Activated naive CD8-positive, alpha-beta T cell treated with anti-CD3 and anti-CD28 coated beads, Interleukin-2, amount 10 ng/mL, durations not matched to agents 7 days and 5 days (primary cell): ENCODE measurements at places on chromosomes 2 and 18.

DNA sequence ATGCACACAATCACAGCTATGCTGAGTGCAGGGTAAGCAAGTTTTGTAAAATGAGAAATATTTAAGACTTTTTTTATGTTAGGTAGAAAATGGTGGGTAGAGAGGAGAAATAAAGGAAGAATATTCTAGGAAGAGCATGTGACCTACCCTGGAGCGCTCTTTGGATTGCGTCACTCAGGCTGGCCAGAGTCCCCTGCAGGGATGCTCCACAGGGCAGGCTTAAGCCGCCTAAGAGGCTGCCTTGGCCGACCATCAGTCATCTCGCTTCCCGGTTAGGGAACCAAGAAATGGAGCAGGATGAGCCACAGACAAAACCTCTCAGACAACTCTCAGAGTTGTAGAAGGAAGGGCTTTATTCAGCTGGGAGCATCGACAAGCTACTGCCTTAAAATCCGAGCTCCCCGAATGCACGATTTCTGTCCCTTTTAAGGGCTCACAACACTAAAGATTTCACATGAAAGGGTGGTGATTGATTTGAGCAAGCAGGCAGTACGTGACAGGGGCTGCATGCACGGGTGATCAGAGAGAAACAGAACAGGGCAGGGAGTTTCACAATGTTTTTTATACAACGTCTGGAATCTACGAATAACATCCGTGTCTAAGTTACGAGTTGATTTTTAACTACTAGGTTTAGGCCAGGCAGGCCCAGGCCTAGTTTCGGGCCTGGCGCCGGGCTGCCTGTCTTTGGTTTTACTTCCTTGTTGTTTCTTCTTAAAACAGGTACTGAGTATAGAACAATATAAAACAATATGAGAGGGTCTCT lies 1072.0 kb downstream of the CBLN2 start:
- no peak for DNase-seq

DNA sequence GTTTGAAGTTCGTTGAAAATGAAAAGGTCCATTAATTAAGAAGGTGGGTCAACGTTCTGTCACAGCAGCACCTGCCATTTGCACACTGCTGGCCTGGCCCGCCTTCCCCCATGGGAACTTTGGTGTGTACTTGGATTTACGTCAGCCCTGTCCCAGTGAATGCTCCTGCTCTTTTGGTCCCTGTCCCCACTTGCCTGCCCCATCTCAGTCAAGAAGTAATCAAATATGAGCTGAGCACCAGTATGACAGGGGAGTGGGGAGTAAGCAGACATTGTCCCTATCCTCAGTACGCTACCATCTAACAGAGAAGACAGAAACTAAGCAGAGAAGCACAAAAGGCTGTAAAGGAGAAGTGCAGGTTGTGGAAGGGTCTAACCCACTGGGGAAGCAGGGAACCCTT lies 65.1 kb downstream of the SLC4A3 start:
- DNase-seq = no peak

DNA sequence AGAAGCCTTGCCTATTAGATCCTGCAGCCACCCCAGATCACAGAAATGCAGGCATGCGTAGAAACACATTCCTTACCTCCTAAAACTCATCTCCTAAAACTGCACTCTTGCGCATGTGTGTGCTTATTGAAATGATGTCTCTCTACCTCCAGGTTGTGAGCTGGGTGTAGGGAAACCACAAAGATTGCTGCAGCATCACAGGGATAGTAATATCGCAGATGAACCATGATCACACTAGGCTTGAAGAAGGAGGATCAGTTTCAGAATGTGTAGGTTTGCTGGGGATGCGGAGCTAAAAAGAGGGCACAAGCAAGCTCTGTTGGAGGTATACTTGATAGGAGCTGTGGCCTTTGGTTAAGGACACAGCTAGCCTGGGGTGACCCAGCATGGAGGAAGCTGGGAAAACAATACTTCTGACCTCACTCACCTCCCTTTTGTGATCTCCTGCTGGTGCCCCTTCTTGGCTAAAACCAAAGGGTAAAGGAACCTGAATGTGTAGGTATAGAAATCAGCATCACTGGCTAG lies 118.8 kb downstream of the SETBP1 start:
- DNase-seq = no peak

DNA sequence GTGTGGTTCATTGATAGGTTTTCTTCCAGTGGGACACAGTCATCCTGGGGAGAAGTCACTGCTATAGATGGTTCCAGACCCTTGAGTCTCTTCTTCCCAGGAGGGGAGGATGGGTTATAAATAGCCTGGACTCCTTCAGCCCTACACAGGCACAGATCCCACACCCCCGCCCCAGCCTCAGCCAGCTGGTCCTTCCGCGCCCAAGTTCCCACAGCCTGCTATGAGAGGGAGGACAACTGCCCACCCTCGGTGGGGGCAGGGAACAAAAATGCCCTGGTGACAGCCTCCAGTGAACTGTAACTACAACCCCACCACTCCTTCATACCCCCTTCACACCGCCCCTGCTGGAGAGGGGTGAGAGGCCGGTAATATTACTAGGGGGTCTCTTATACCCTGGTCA lies 3.2 kb downstream of the ZBTB7C start:
- no peak for DNase-seq

- peak; percentile 25 for DNase-seq
Measured at GRCh38 chr18:25349926-25350487, 2.0 kb downstream of the ZNF521 start.

DNA sequence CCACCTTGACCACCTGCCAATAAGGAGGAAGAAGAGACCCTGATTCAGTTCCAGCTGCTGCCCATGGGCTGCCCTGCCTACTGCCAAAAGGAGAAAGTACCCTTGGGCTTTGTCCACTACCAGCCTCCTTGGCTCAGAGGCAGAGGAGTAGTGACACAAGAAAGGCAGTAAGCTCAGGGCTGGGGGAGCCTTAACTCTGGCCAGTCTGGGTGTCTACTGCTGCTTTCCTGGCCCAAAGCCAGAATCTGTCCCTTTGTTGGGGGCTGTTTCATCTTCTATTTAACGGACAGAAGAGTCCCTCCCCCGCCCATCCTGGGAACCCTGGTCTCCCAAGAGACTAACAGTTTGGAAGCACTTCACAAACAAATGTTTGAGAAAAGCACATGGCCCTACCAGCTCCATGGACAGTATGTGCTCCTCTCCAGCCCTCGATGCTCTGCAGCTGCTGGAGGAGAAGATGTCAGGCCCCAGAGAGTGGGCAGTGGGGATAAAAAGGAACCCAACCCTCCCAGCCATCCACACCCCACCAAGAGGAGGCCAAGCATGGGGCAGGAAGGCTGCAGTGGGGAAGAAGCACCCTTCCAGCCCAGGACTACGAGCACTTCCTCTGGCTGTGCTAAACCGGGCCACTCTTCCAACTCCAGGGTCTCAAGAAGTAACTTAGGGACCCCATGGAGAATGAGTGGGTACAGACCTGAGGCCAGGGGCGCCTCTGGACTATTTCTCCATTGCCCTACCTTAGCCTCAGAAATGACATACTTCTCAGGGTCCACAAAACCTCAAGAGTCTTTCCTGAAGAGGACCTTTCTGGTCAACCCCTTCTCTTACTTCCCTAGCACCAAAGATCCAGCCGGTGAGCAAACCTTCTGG lies 1.2 kb downstream of the ATG9A start:
- DNase-seq = no peak

GRCh38 chr2:69703189-69703588 lies 38.7 kb upstream of the ANXA4 start:
- DNase-seq = no peak

DNA sequence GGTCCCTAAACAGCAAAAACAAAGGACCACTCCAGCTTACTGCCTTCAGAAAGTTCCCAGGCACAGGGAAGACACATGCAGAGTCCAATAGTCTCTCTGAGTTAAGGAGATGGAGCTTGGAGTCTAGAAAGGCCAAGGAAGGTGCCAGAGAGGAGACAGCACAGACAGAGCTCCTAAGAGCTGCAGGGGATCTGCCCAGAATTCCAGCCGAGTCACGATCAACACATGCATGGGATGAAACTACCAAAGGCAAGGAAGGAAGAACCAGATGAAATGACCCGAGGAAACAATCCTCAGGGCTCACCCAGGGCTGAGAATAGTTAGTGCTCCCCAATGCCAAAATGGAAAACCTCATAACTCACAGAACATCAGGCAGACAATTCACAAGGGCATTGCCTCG lies 15.4 kb downstream of the METTL4 start:
- no peak for DNase-seq

DNA sequence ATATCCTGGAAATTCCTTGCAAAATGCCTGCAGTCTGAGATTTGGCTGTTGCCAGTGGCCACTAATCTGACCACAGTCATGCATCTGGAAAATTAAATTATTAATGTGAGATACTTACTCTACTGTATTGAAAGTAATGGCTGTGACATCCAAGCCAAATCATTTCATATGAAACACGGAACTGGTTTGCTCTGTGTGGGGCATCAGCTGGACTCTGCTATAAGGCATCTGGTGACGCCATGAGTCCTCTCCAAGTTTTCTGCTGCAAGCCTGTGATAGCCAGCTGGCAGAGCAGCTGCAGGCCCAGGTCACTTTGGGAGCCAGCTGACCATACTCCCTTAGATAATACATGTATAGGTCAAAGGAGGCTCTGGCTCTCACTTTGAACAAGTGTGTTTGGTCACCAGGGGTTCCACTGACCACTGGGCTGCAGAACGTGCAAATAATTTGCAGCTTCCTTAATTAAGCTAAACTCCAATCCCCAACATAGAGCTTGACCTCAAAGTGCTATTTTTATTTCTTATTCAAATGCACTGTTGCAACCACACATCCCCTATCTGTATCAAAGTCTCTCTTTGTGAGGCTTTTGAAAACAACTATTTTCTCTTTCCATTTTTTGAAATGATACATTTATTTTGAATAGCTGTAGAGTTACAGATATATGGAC lies 152.9 kb downstream of the NCKAP5 start:
- DNase-seq = no peak

GRCh38 chr2:236262238-236262637 lies 2.0 kb downstream of the ASB18 start:
- DNase-seq = no peak

- DNase-seq = no peak
Measured at GRCh38 chr2:125852364-125852763, 803.6 kb upstream of the GYPC start.

GRCh38 chr2:218323526-218324472 lies 31.5 kb upstream of the TMBIM1 start:
- no peak for DNase-seq

DNA sequence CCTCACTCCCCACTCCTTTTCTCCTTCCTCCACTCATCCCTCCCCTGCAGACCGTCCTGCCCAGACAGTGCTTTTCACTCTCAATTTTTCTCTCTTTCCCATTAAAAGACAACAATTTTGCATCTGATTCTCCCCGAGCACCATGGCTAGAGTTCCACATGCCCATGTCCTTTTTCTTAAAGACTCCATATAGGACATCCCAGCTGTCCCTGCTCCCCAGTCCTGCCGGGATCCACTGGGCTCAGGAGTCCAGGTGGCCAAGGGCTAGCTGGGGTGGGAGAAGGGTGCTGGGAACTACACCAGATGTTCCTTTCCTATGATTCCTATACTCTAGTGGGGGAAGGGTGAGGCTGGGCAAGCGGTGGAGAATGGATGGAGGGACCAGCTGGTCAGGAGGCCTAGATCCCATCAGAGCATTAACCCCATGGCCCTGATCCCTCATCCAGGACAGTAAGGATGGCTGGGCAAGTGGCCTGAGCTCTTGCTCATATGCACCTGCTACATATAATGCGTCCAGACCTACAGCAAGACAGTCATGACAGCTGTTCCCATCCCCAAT lies 52.8 kb upstream of the RMDN2 start:
- DNase-seq = no peak

DNA sequence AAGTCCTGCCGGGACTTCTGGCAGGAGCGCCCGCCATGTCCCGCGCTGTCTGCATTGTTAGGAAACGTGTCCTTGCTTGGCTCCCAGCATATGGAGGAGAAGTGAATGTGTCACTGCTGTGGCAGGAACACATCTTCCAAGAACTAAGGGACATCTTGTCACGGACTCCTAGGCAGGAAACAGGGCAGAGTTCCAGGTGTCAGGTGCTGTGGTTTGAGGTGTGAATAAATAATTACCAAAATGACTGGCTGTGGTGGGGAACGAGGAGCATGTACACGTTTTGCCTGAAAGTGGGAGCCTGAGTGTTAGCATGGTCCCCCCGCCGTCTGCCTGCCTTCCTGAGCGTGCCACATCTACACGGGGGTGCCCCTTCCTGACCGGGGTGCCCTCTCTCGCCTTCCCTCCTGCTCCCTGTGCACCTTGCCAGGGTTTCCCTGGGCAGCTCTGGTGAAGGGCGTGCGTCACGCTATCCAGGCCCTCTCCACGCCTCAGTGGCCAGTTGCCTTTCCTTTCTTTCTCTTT lies 237.5 kb downstream of the LDLRAD4 start:
- peak; percentile 46 for DNase-seq

DNA sequence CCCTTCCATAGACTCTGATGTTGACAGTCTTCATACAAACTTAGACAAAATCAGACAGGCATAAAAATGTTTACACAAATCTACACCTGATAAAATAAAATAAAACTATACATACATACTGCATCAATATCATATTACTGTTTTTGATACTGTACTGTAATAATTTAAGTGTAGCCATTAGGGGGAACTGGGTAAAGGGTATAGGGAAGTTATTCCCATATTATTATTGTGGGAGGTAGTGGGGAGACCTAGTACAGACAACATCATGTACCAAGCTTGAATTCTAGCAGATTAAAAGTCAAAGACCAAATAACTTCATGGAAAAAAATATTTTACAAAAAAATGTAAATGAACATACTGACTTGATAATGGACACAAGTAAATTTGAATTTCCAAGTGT lies 43.3 kb downstream of the PUM2 start:
- DNase-seq = no peak

DNA sequence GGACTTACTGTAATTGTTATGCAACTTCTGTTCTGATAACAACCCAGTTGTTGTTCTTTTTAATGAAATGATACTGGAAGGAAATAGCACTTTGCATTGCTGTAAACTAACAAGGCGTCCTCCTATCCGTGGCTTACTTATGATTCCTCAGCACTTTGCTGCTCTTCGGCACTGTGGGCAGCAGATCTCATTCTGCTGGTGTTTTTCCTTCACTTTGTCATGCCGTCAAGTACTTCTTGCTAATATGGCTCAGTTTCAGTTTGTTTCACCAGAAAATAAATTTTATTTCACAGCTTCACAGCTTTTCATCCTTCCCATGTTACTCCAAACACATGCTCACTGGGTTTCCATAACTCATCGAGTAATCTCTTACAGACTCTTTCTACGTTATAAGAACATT lies 289.3 kb downstream of the MEIS1 start:
- no peak for DNase-seq

- no peak for DNase-seq
Measured at GRCh38 chr2:60297296-60298005, 256.0 kb downstream of the BCL11A start.
